Stimulated activated CD4-positive, alpha-beta T cell treated with anti-CD3 and anti-CD28 coated beads, Interleukin-2, amount 100 ng/mL, for 24 hours (primary cell): ENCODE measurements at places on chromosomes 12 and 14.
A peak's percentile ranks its signal among the peaks of the same experiment; 100 is the strongest.

DNA sequence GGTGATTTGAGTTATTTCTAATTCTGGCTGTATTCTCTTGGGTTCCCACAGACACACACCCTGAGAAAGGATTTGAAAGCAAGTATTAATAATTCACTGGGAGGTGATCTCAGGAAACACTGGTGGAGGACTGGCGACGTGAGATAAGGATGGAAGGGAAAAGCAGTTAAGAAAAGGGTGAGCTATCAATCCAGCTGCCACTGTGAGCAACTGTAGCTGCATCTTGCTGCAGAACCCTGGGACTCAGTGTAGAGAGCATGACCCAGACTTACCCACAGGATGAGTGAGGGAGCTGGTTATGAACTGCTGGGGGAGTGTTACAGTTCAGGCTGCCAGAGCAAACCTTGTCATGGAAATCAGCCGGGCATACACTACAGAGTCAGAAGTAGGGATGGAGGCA lies 71.9 kb downstream of the RESF1 start:
- DNase-seq: no peak

DNA sequence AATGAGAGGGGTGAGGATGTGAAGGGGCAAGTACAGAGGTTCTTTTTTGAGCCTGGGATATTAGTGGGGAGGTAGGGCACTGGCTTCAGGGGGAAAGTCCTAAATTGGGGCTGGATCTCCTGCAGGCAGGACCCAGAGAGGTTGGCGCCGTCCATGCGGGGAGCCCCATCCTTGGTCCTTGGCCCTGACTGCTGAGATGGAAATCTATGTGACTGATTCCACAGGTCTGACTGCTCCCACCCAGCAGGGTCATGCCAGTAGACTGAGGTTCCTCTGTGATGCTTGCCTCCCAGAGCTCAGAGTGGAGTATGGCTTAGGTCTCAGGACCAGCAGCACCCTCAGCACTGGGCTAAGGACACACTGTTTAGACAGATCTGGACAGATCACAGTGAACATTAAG lies 988.6 kb upstream of the TMEM132C start:
- DNase-seq: no peak

- no peak for DNase-seq
These were observed 72.8 kb downstream of the TTC7B start for GRCh38 chr14:90743425-90743824.

- no peak for DNase-seq
These were observed 21.2 kb upstream of the BATF start for GRCh38 chr14:75501080-75501479.

- DNase-seq: no peak
These were observed 269.8 kb downstream of the BCAT1 start for GRCh38 chr12:24679126-24679525.

- DNase-seq: no peak
These were observed 613 bp downstream of the ARHGEF40 start for GRCh38 chr14:21070610-21071224.

- DNase-seq: no peak
These were observed 19.3 kb downstream of the MBIP start for GRCh38 chr14:36301159-36301558.

GRCh38 chr12:94222351-94223084 lies 74.1 kb downstream of the PLXNC1 start:
- DNase-seq: no peak

GRCh38 chr14:98947911-98948595 lies 323.9 kb downstream of the BCL11B start:
- no peak for DNase-seq

DNA sequence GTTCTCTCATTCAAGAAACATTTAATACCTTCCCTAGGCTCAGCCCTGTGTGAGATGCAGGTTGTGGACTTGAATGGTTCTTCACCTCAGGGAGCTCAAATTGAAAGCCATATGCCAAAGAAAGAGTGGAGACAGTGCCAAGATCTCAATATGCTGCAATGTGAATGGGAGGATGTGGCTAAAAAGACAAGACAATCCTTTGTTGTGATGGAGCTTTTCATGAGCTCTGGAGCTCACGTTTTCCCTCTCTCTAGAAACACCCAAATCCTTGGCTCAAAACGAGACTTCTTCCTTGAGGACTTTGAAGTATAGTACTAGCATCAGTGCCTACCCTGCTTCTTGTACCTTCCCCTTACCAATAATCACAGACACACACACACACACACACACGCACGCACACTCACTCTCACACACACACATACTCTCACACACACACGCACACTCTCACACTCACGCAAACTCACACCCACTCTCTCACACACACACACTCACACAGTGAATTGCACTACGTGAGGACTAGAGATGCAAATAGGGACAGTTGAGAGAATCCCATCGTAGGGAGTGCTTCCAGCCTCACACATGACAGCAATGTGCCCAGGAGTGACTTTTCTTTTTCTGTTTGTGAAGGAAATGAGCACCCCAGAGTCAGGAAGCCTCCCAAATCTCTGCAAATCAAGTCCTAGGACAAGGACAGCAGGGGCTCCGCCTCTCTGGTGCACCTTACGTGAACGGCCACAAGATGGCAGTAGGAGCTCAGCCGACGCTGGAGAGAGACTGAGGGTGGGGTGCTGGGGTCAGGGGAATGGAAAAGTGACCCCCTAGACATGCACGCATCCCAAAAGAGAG lies 231.4 kb downstream of the PCNX1 start:
- DNase-seq: peak; percentile 70

GRCh38 chr12:31506515-31507306 lies 84.2 kb downstream of the DENND5B start:
- DNase-seq: no peak

DNA sequence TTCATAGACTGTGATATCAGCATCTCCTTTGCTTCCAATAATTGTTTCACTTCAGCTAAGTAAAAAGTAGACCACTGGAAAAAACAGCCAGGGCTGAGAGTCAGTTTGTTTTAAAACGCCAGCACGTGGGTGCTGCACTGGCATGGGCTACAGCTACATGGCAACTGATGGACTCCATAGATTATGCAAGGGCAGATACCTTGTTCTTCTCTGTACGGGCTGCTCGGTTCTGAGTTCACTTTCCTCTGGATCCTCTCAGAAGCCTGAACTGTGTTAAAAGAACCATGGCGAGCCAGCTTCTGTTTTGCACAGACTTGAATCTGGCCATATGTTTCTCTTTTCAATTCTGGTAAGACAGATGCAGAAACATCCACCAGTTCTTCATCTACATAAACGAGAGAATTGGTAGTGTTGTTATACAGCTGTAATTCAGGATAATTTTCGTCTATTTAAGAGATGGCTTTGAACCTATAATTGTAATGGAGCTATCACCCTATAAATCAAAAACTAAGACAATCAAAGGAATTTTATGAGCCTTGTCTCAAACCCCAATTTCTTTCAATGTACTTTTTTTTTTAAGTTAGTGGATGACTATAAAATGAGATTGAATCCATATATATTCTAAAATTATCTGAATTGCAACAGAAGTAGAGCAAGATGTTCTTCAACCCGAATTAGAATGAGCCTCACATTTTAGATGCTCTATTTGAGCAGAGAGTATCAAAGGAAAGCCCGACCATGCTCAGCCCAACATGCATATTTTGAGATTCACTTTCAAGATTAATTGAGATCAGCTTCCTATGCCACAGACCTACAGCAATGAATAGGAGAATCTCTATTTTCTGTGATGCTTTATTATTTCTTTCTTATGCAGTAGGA lies 31.5 kb downstream of the E2F7 start:
- DNase-seq: no peak

DNA sequence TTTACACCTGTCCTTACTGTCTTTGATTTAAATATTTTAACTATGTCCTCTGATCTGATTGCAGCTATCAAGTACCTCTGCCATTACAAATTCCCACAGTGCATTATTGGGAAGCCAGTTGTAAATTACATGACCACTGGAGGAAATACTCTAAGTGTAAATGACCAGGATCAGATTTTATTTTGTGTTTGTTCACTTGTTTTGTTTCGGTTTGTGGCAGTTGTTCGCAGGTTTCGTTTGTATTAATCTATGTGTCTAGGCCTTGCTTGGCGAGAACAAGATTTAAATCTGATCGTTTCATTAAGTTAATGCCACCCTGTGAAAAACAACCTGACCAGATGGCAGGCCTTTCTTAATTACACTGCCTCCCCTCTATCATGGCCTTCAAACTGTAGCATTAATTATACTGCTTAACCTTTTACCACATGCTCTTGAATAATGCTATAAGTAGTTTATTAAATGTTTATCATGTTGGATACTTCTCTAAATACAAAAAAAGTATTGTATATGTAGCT lies 990.1 kb downstream of the TMTC2 start:
- DNase-seq: no peak

- DNase-seq: no peak
These were observed 1.8 kb downstream of the GDF3 start for GRCh38 chr12:7693793-7694192.

GRCh38 chr12:49496417-49497360 lies 42.1 kb upstream of the KCNH3 start:
- DNase-seq: no peak

GRCh38 chr12:68959891-68960464 lies 27.0 kb upstream of the CPM start:
- DNase-seq: no peak

DNA sequence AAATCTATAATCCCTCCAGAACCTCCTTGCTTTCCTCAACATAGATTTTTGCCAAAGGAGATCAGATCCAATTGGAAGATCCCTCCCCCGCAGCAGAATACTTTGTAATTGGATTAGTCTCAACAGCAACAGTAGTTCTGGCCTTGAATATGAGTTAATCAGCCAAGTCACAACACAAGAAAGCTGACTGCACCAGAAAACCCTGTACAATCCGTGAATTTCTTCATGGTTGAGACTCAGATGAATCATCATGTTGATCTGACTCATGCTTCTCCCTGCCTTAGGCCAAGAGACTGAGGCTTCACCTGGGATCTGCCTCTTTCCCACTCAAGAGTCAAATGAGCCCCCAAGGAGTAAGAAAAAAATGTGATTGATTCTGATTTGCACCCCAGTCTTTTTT lies 3.0 kb upstream of the METTL17 start:
- DNase-seq: no peak

- DNase-seq: no peak
These were observed 114.7 kb downstream of the LGMN start for GRCh38 chr14:92633724-92634123.

DNA sequence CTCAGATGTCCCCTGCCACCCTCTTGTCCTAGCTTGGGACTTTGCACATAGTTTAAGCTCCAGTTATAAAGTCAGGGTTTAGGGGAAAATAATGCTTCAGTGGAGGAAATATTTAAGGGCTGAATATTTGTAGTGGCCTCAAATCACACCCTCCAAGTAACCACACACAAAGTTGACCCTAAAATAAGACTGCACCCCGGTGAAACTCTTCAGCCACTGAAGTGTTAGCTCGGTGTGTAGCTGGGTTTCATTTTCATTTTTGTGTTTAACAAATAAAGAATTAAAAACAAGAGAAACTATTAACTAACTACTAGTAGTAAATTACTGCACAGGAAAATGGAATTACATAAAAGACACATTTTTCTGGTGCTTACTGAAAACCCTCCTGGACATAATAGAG lies 14.8 kb upstream of the BCL11B start:
- no peak for DNase-seq

DNA sequence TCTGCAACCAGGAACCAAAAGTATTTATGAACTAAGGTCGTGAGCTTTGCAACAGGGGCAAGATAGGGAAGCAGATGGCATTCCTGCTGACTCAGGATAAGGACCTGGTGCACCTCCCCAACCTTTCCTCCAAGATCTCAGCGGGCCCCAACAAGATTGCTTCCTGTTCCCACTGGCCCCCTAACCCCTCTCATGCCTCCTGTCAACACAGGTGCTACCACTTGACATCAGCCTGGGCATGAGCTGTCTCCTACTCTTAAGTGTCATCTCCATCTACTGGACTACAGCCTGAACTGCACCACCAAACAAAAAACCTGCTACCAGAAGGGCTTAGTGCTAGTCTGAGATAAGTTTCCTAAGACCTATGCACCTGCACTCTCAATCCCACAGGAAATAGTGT lies 32.7 kb downstream of the MED6 start:
- DNase-seq: no peak

GRCh38 chr12:19792028-19792427 lies 352.7 kb downstream of the AEBP2 start:
- DNase-seq: no peak

DNA sequence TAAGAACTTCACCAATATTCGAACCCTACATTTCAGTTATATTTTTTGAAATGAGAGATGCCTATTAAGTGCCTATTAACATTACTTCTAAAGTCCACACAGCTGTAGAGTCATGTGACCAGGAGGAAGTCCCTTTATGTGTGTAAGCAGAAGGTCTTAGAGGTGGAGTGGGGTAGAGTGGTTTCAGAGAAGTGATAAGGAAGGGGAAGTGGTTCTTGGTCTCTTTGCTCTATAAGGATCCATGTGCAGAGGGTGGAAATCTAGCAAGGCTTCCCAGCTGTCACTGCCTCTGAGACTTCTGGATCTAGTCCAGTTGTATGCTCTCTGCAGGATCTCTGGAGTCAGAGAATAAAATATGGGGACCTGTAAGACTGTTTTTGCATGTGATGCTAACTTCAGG lies 673.9 kb downstream of the FLRT2 start:
- DNase-seq: no peak

DNA sequence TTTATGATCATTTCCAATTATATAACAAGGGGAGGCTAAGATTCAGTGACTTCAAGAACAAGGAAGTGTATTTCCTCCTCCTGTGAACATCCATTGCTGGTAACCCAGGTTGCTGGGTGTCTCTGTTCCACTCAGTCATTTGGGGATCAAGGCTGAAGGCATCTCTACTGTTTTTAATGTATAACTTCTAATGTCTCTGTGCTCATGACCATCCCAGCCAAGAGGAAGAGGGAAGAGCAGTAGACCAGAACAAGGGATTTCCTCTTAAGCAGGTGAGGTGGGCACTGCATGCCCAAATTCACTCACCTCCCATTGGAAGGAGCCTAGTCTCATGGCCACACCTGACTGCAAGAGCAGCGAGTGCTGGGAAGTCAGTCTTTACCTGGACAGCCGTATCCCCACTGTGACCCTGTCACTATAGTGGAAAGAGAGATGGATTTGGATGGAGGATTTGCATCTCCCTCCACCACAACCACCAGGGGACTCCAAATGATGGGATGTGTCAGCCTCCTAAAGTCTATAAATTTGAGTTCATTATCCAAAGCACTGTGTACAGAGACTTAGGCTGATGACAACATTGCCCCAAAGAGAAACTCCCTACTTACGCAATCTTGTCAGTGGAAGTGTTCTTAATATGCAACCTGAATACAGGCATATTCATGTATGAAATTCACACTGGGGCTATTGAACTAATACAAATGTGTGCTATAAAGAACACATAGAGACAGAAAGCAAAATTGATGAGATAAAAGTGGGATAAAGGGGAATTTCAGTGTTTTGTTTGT lies 368.7 kb downstream of the TMEM132D start:
- no peak for DNase-seq

DNA sequence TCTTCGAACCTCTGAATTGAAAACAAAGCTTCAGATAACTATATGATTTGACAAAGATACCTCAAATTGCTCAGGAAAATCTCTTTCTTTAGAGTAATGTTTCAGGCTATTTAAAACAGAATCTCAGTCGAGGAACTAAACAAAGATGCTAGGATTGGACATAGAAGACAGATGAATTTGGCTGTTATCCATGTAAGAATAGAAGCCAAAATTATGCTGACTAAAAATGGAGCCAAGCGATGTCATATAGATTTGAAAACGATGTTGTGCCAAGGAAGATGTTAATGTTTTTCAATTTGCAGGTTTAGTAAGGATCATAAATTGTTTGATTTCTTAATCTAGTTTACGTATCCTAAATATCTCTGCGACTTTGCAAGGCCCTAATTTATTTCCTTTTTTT lies 295.9 kb downstream of the FOXG1 start:
- no peak for DNase-seq

GRCh38 chr12:108320507-108321293 lies 18.4 kb downstream of the CMKLR1 start:
- DNase-seq: no peak

- no peak for DNase-seq
These were observed 225.2 kb upstream of the BTG1 start for GRCh38 chr12:92370828-92371227.
